ENCODE measurements at places on chromosomes 16 and 17.

GRCh38 chr16:31074814-31075183, 577 bp downstream of the ZNF646 start:
- no peak for DNase-seq

DNA sequence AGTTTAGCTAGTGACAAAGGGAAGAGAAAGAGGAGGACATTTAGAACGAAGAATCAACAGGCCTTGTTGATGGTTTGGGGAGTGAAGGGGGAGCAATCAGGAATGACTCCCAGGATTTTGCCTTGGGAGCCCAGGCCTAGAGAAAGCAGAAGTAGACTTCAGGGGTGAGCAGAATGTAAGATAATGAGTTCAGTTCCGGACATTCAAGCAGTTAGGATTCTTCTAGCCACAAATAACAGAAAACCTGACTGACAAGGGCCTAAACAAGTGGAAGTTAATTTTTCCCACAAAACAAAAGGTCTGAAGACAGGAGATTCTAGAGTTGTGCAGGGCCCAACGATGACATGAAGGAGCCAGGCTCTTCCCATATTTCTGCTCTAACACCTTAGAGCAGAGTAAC, 45.9 kb downstream of the SKAP1 start:
- no peak for DNase-seq

DNA sequence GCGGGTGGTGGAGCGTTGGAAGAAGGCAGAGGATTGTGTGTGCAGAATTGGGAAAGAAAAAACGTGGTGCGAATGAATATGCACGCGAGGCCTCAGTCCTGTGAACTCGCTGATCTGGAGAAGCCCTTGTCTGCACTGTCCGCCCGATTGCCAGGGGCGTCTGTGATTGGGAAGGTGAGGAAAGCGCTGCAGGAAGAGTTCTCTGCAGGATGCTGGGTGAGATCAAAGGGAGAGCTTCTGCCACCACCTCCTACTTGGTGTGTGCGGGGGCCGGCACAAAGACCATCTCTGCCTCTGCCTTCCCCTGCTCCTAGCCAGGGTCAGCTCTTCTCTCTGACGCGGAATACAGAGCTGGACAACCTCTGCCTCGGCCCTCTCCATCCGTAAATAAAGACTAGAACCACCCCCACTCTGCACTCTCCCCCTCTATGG, 841 bp upstream of the RAB5C start:
- DNase-seq = no peak

DNA sequence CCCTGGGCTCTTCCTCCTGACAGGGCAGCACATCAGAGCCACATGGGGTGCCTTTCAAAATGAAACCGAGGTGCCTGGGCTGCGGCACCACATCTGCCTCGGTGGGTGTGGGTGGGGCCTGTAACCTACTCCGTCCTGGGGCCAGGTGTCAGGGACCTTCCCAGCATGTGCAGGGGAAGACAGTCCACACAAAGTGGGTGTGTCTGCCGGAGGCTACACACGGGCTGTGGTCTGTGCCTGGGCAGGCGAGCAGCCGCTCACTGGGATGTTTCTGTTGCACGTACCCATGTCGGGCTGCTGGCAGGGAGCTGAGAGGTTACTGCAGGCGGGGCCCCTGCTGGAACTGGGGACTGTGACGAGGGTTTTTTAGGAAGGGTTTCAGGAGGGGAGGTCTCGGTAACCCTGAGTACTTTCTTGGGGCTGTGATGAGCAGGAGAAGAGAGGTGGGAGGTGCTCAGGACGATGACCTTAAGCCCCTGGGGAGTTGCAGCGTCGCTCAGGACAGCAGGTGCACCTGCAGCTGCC, 351.2 kb downstream of the SEC14L1 start:
- no peak for DNase-seq

GRCh38 chr17:78905116-78905515, 2.1 kb upstream of the CEP295NL start:
- no peak for DNase-seq

- DNase-seq = no peak
These were observed 21.8 kb downstream of the SMYD4 start for GRCh38 chr17:1807890-1808289.

DNA sequence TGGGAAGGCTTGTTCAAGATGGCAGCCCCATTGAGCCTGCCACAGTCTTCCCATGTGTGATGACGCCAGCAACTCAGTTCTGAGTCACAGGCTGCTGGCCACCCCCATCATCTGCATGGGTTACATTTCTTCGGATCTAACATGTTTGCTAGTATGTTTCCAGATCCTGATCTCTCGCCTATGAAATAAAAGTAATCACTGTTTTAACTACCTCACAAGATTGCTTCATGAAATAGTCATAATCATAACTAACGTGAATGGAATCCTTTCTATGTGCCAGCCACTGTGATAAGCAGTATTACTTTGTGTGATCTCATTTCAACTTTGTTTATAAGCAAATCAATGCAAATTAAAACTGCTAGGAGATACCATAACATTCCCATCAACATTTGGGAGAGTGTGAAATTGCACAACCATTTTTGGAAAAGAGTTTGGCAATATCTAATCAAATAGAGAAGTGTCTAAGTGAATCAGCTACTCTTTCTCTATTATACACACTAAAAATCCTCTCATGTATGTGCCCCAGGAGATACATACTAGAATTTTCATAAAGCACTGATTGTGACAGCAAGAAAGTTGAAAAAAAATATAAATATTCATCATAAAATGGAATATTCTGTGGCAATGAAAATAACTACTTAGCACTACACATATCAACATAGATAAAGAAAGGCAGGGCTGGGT, 300.2 kb upstream of the IRX5 start:
- DNase-seq = no peak

GRCh38 chr17:81142301-81143199, 22.8 kb upstream of the PVALEF start:
- DNase-seq = peak; percentile 90

DNA sequence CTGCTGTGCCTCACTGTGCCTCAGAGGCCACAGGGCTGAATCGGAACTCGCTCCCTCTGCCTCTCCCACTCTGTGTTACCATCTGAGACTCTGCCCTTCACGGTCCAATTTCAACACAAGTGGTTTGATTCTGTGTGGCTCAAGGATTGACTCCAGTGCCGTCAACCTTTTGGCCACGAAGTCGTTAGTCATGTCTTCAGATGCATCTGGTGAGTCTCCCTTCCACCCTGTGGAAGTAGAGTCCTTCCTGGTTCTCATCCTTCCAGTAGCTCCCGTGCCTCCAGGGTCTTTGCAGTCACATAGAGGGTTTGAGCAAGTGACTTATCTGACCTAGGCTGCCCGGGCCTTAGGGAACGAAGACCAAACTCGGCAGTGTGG, 51.2 kb downstream of the PGS1 start:
- no peak for DNase-seq

DNA sequence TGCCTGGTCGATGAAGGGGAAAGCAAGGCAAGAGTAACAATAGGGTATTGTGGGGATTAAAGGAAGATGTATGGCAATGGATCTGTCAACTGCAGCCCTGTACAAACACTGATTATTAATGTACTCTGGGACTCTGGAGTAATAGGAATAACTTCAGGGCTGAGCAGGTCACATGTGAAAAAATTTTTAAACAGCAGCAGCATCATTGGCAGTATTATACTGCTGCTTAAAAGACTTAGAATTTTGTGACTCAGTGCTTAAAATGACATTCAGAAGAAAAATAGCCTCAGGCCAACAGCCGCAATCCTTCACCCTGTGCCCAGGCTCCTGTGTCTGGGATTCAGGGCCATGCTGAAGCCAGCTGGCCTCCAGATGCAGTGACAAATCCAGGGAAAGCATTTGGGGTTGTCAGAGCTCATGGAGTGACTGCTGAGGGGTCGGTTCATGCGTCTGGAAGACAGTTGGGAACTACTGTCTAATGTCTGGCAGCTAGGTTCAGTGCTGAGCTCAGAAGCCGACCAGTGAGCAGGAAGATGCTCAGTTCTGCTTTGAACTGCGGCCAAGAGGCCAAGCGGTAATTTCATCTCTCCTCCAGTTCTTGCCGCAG, 22.2 kb downstream of the TEX2 start:
- DNase-seq = peak; percentile 79

DNA sequence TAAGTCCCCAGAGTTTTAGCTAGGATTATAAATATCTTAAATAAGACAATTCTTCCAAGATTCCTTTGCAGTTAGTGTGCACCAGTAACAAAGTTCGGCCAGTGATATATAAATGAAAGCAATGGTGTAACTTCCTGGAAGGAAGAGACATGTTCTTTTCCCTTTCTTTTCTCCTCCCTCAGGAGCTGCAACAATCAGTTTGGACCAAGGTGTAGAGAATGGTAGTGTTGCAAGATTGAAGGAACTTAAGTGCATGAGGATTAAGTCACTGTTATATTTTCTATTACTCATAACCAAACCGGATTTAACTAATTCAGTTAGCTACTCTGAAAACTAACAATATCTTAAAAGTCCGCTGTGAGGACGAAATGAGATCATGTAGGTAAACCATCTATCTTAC, 68.9 kb upstream of the KCNJ16 start:
- DNase-seq = no peak

DNA sequence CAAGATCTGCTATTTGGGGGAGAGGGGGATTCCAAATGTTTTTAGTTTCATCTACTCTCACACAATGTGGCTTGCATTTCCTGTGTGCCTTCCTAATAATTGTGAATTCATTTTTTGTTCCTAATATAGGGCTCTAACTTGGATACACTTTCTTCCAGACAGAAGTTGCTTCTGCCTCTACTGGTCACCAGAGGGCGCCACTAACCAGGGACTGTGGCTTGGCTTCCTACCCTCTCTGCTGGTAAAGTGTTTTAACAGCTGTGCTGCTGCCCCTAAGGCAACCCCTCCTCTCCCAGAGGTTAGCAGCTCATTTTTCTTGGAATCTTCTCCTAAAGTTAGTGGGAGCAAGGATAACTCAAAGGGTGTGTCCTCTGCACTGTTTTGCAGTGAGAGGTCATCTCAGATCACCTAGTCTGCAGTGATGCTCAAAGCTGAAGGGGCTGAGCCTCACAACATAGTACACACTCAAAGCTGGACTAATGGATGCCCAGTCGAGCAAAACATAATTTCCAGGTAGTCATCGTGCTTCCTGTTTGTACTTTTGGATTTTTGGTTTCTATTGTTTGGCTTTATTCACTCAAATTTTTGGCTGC, 5.0 kb upstream of the PRSS54 start:
- DNase-seq = no peak
